ENCODE measurements at places on chromosomes 4 and X.

GRCh38 chr4:158208963-158209640, 1.2 kb upstream of the TMEM144 start:
- DNase-seq, result no peak

- no peak for DNase-seq
Measured at GRCh38 chr4:183499389-183499788, 5.5 kb upstream of the ING2 start.

DNA sequence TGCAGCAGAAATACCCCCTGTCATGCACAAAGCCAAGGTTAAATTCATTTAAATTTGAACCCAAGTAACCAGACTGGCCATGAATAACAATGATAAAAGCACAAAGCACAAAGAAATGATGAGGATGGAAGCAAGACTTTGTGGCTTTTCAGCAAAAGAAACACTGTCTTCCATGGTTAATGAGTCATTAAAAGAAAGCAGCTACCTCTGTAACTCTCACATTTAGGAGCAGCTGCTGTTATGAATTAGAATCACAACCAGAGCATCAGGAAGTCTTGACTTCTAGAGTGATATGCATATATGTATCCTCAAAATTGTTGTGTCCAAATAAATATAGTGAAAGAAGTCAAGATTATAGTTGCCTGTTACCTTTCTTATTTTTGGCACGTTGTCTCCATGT, 70.7 kb upstream of the RPS6KA6 start:
- no peak for DNase-seq

DNA sequence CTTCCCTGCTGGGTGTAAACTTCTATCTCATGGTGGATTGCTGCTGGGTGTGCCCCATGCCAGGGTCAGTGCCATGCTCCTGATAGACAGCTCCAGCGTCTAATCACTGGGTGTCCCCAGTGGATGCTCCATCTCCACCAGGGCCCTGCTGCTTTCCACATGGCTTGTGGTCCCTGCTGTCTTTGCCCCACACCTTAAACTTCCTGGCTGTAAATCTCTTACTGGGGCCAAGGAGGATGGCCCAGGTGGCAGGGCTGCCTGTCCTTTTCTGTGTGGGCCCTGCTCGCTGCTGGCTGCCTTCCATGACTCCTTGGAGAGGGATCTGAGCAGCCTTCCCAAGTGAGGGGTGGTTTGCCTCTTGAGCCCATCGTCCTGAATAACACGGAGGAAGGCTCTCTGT, 51.8 kb downstream of the RGS12 start:
- DNase-seq, result no peak

- no peak for DNase-seq
Measured at GRCh38 chrX:30343206-30343605, 34.0 kb upstream of the NR0B1 start.

GRCh38 chrX:130915302-130915701, 12.3 kb upstream of the ENOX2 start:
- no peak for DNase-seq

- no peak for DNase-seq
Measured at GRCh38 chr4:125994024-125994423, 679.3 kb downstream of the FAT4 start.

DNA sequence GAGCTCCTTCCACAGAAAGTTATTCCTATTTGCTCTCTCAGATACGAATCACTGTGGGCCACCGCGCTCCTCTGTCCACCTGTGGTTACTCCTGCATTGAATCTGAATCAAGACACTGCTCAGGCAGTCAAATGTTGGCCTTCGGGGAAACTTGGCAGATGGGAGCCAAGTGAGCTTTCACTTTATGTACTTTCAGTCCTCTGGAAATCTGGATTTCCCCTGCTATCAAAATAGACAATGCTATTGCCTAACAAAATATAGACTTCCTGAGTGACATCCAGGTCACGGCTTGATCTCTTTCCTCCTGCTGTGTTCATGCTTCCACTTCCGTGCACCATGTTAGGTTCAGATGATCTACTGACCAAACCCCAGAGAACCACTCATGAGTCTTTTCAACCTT, 43.8 kb downstream of the FHL1 start:
- DNase-seq, result no peak

DNA sequence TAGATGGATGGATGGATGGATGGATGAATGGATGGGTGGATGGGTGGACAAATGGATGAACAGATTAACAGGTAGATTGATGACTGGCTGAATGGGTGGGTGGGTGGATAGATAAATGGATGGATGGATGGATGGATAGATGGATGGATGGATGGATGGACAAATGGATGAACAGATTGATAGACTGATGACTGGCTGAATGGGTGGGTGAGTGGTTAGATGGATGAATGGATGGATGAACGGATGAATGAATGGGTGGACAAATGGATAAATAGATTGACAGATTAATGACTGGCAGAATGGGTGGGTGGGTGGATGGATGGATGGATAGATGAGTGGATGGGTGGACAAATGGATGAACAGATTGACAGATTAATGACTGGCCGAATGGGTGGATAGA, 13.6 kb upstream of the AKAP17A start:
- DNase-seq, result no peak

GRCh38 chrX:10110984-10111363, 45.8 kb upstream of the CLCN4 start:
- no peak for DNase-seq

- no peak for DNase-seq
Measured at GRCh38 chr4:139508581-139509237, 47.3 kb downstream of the SETD7 start.

GRCh38 chr4:125313497-125313896, 1.3 kb upstream of the FAT4 start:
- DNase-seq, result peak; percentile 84

- DNase-seq, result no peak
Measured at GRCh38 chr4:87073199-87074120, 138.6 kb downstream of the AFF1 start.

DNA sequence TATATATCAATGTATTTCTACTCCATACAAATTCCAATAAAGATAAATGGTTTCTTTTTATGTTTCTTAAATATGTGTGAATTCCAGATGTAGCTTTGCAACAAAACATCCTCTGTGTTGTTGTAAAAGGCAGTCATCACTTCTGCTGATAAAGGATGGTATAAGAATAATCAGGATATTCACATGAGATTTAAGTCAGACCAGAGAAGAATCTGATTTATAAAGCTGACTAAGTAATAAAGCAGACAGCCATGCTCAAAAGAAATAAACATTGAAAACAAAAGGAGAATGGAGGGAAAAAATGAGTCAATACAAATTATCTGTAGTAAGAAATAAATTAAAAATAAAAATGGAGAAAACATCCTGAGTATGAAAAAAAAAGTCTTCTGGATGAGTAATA, 27.0 kb upstream of the SLC7A11 start:
- DNase-seq, result no peak

DNA sequence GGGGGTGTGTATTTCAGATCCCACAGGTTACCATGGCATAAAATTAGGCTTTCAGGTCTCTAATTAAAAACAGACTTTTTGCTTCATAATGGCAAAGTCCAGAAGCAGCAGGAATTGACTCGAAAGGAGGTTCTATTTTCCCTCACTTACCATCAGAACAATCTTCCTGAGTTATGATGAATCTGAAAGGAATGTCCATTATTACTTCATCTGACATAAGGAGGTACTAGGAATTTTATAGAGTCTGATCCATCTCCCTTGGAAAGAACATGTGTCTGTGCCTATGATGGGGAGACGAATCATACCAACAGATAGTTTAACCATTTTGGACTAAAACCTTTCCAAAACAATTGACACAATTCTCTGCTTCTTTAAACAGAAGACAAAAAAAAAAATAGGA, 206.3 kb upstream of the FGF13 start:
- DNase-seq, result no peak

GRCh38 chrX:85378461-85378860, 1.0 kb downstream of the POF1B start:
- DNase-seq, result no peak

GRCh38 chr4:9923195-9923812, 98.0 kb downstream of the SLC2A9 start:
- no peak for DNase-seq

- no peak for DNase-seq
Measured at GRCh38 chr4:149223659-149224058, 592.0 kb downstream of the IQCM start.

DNA sequence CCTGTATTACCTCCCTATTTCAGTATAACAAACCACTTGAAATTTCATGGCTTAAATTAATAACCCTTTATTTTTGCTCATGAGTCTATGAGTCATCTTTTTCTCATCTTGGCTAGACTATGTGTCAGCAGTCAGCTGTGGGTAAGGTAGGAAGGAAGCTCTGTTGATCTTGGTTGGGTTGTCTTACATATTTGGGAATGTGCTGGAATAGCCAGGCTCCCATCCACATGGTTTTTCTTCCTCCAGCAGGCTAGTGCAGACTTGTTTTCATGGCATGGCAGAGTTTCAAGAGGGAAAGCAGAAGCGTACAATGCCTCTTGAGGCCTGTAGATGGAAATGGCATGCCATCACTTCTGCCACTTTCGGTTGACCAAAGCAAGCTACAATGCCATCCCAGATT, 89.7 kb downstream of the LINC00632 start:
- DNase-seq, result no peak

DNA sequence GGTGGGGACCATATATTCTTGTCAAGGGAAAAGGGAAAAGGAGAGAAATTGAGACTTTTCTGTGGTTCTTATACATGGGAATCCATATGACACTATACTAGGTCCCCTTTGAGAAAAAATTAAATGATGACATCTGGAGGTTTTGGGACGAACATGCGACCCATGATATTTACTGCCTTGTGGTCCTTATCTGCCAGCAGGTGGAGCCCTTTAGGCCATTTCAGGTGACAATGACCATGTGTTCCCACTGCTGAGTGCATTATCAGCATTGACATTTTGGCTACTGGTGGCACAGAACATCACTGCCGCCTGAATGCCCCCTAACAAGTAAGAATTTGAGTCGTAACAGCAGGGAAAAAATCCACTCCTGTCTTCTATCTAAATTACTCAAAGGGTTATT, 843.4 kb downstream of the FSTL5 start:
- peak; percentile 45 for DNase-seq

GRCh38 chr4:70589785-70590184, 2.3 kb upstream of the AMBN start:
- DNase-seq, result no peak

GRCh38 chr4:6701371-6701770, 7.7 kb downstream of the S100P start:
- DNase-seq, result no peak

DNA sequence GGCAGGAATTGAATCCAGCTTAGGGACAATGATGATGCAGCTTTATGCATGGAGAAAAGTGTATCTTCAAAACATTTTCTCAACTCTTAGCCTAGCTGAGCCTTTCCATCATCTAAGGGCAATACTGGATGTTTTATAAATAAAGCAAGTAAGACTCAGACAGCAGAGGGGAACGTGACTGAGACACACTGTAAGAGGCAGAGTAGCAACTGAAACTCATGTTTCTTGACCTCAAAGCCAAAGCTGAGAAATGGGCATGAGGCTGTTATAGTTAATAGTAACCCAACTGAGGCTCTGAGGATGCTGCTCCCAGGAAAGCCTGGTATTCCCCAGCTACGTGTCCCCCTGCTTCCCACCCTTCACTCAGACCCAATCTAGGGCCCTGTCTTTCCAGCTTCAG, 44.6 kb downstream of the ARHGEF9 start:
- no peak for DNase-seq

DNA sequence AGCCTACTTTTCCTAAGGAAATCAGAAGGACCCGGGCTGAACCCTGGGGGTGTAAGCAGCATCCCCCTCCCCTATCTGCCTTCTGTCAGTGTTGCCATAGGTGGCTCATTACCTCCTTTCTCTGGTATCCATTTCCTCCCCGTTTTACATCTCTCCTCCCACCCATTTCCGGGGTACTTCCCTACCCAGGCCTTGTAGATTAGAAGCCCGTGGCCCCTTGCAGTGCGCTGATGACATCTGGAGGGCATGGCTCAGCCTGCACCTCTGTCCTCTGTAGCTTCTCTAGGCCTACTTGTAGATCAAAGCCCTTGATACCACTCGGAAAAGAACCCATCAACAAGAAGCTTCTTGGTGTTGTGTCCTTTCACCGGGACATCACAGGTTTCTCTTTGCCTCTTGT, 71.8 kb downstream of the NBDY start:
- no peak for DNase-seq

DNA sequence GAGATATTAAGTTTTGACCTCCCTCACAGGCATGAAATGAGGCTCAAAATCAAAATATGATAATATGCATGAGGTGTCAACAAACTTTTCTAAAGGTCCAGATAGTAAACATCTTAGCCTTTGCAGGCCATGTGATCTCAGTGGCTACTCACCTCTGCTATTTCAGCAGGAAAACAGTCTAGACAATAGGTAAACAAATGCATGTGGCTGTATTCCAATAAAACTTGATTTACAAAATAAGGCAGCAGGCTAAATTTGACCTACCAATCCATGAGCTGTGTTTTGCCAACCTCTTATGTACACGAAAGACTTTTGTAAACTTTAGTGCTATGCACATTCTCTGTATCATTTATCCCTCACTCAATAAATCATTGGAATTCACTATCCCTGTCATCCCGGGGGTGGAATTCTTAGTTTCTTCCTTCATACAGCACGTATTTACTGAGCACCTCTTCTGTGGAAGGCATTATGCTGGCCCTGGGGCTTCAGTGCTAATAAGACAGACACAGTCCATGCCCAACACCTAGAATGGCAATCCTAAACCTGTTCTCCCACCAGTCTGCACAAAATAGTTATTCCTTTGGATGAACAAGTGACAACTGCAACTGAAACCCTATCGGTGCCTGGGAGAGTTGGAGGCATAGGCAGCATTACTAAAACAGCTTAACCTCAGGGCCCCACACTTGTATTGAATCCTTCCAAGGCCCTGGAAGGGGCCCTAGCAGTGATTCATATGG, 19.9 kb downstream of the MAGEB17 start:
- DNase-seq, result no peak

DNA sequence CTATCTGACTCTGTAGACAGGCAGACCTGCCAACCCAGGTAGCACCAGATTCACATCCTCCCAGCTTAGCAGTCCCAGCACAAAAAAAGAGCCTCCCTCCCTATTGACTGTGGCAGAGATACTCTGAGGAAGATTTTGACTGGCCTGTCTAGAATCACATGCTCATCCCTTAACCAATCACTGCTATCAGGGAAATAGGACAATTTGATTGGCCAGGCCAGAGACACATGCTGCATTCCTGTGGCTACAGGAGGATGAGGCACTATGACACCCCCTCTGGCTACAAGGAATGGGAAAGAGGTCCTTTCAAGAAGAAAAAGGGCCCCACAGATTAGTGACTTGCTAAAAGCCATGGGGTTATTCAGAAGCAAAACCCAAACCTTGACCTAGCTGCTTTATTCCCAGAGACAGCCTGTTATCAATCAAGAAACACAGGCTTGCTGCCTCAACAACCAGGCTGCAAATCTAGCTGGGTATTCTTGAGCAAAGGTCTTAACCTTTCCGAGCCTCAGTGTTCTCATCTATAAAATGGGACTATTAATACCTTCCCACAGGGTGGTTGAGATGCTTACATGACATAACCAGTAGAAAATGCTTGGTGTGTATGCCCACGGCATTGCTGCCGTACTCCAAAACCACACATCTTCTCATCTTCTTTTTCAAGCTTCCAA, 147.6 kb downstream of the BCOR start:
- peak; percentile 19 for DNase-seq

- DNase-seq, result peak; percentile 41
Measured at GRCh38 chr4:45453258-45453853, 670.5 kb downstream of the GABRG1 start.
